Spleen (tissue), 13 donors: ENCODE measurements at places on chromosomes 5 and 9. TPM values are rescaled to one million over a fixed set of nuclear protein-coding genes. Genes with fewer than 3 reads are reported as not detected.

Gene NIM1K
- 0.34 TPM for total RNA-seq

GRCh38 chr5:148980731-148981130 lies 82.1 kb downstream of the SH3TC2 start:
- H3K4me1 ChIP-seq, result no peaks in the 10 kb centered on the region
- H3K36me3 ChIP-seq, result no peaks in the 10 kb centered on the region

DNA sequence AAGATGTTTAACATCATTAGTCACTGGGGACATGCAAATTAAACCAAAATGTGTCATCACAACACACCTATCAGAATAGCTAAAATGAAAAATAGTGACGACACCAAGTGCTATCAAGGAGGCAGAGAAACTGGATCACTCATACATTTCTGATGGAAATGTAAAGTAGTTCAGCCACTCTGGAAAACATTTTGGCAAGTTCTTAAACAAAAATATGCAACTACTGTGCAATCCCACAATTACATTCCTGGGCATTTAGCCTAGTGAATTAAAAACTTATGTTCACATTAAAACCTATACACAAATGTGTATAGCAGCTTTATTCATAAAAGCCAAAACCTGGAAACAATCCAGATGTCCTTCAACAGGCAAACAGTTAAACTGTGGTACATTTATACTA lies 53.1 kb downstream of the SVEP1 start:
- no peaks in the 10 kb centered on the region for H3K27me3 ChIP-seq
- no peak for DNase-seq
- H3K4me3 ChIP-seq, result no peak overlapping the region
- H3K4me1 ChIP-seq, result no peaks in the 10 kb centered on the region
- H3K36me3 ChIP-seq, result no peaks in the 10 kb centered on the region

Gene SYK
- 106 TPM for total RNA-seq

Gene PCDHA4
- total RNA-seq, result 0.28 TPM

GRCh38 chr9:114283551-114284111 lies 39.3 kb upstream of the ORM1 start:
- H3K4me3 ChIP-seq, result no peak overlapping the region
- DNase-seq, result peak; percentile 51
- H3K27ac ChIP-seq, result no peak overlapping the region
- no peaks in the 10 kb centered on the region for H3K36me3 ChIP-seq
- no peaks in the 10 kb centered on the region for H3K27me3 ChIP-seq

Gene HMMR
- 10.4 TPM for total RNA-seq

DNA sequence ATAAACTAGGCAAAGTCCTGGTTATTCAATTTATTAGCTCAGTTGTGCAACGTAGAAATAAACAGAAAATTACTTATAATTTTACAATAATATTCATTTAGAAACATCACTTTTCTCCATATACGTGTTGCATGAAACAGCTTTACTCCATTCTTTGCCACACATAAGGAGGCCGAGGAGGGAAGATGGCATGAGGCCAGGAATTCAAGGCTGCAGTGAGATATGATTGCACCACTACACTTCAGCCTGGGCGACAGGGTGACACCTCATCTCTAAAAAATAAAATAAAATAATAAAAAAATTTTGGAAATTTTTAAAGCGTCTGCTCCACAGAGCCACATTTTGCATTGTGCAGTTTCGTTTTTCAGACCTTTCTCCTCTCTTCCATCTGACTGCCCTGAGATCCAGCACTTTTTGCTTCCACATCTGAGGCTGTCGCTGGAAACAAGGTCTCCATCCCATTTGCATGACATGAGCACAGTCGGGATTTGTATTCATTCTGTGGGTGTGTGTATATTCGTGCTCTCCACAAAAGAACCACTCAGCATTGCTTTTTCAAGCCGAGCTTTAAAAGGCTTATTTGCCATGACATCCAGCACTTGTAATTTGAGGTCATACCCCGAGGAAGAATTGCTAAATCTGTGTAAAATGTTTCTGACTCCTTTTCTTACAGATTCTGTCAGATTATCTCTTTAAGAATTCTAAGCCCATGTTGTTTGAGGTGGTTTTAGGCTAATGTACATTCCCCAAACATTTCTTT lies 98.6 kb upstream of the MSX2 start:
- no peaks in the 10 kb centered on the region for H3K4me1 ChIP-seq
- no peak overlapping the region for H3K4me3 ChIP-seq
- H3K36me3 ChIP-seq, result no peaks in the 10 kb centered on the region
- DNase-seq, result no peak

- H3K4me1 ChIP-seq, result peaks cover 6% of the 10 kb centered on the region
- no peaks in the 10 kb centered on the region for H3K27me3 ChIP-seq
- H3K36me3 ChIP-seq, result no peaks in the 10 kb centered on the region
- H3K4me3 ChIP-seq, result no peak overlapping the region
- DNase-seq, result no peak
These were observed 100.9 kb downstream of the DPYSL3 start for GRCh38 chr5:147408980-147409379.

- H3K36me3 ChIP-seq, result no peaks in the 10 kb centered on the region
- DNase-seq, result no peak
- H3K27me3 ChIP-seq, result no peaks in the 10 kb centered on the region
- no peaks in the 10 kb centered on the region for H3K4me1 ChIP-seq
- no peak overlapping the region for H3K27ac ChIP-seq
These were observed 258.8 kb upstream of the RFX3 start for GRCh38 chr9:3784641-3785040.

DNA sequence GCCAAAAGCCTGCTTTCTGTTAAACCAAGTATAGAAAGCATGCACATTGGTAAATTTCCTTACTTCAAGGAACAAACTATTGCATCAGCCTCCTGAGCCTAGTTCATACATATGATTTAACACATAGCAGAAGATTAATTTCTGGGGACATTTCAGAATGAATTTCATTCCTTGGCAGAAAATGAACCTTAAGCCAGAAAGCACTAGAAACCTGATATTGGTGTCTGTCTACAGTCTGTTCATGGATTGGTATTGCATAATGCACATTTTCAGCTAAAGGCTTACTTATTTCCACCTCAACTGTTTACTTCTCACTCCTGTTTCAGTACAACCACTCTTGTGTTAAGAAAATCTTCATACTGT lies 1471.8 kb upstream of the NUDT12 start:
- H3K27me3 ChIP-seq, result no peaks in the 10 kb centered on the region
- no peak overlapping the region for H3K4me3 ChIP-seq
- DNase-seq, result no peak
- H3K27ac ChIP-seq, result no peak overlapping the region
- H3K36me3 ChIP-seq, result no peaks in the 10 kb centered on the region
- no peaks in the 10 kb centered on the region for H3K4me1 ChIP-seq

Gene ABITRAM
- 8.6 TPM for total RNA-seq

GRCh38 chr5:74798977-74799911 lies 32.2 kb downstream of the NSA2 start:
- no peaks in the 10 kb centered on the region for H3K27me3 ChIP-seq
- H3K4me1 ChIP-seq, result no peaks in the 10 kb centered on the region
- no peak for DNase-seq
- no peak overlapping the region for H3K27ac ChIP-seq
- H3K36me3 ChIP-seq, result peaks cover 10% of the 10 kb centered on the region

Gene OR4F3
- total RNA-seq, result 1.3 TPM

- H3K4me3 ChIP-seq, result no peak overlapping the region
- H3K27ac ChIP-seq, result no peak overlapping the region
These were observed 50.0 kb downstream of the HRH2 start for GRCh38 chr5:175707751-175708375.

GRCh38 chr5:33367416-33367815 lies 73.3 kb upstream of the TARS1 start:
- no peak overlapping the region for H3K27ac ChIP-seq
- H3K4me1 ChIP-seq, result peaks cover 24% of the 10 kb centered on the region
- no peak overlapping the region for H3K4me3 ChIP-seq
- H3K27me3 ChIP-seq, result no peaks in the 10 kb centered on the region
- no peaks in the 10 kb centered on the region for H3K36me3 ChIP-seq

Gene GFPT2
- 2.0 TPM for total RNA-seq

GRCh38 chr5:5492087-5492933 lies 69.8 kb downstream of the ICE1 start:
- H3K36me3 ChIP-seq, result peaks cover 9% of the 10 kb centered on the region
- H3K27ac ChIP-seq, result no peak overlapping the region
- no peak for DNase-seq
- no peaks in the 10 kb centered on the region for H3K27me3 ChIP-seq
- H3K4me3 ChIP-seq, result no peak overlapping the region

GRCh38 chr5:64691291-64691690 lies 988 bp downstream of the SHISAL2B start:
- H3K4me3 ChIP-seq, result no peak overlapping the region
- H3K27ac ChIP-seq, result no peak overlapping the region
- H3K27me3 ChIP-seq, result peaks cover 12% of the 10 kb centered on the region
- peaks cover 8% of the 10 kb centered on the region for H3K4me1 ChIP-seq
- DNase-seq, result no peak

Gene PTGER4
- 32.9 TPM for total RNA-seq

- no peak overlapping the region for H3K4me3 ChIP-seq
- peaks cover 5% of the 10 kb centered on the region for H3K4me1 ChIP-seq
- no peaks in the 10 kb centered on the region for H3K27me3 ChIP-seq
- no peak for DNase-seq
- H3K36me3 ChIP-seq, result no peaks in the 10 kb centered on the region
- no peak overlapping the region for H3K27ac ChIP-seq
These were observed 100.5 kb upstream of the SPATA31D4 start for GRCh38 chr9:81827616-81828296.

Gene HSPA9
- total RNA-seq, result 108 TPM

- no peak overlapping the region for H3K4me3 ChIP-seq
- H3K4me1 ChIP-seq, result no peaks in the 10 kb centered on the region
- no peak for DNase-seq
- no peaks in the 10 kb centered on the region for H3K27me3 ChIP-seq
These were observed 232.6 kb downstream of the KIAA0825 start for GRCh38 chr5:94385767-94386166.

Gene ANKRD31
- total RNA-seq, result 0.29 TPM

Gene PROB1
- total RNA-seq, result 3.2 TPM

- peaks cover 38% of the 10 kb centered on the region for H3K36me3 ChIP-seq
- H3K4me1 ChIP-seq, result peaks cover 98% of the 10 kb centered on the region
- no peaks in the 10 kb centered on the region for H3K27me3 ChIP-seq
- peak; percentile 71 for DNase-seq
- peak overlapping the region; percentile 1 for H3K4me3 ChIP-seq
- H3K27ac ChIP-seq, result peak overlapping the region; percentile 80
These were observed 41.7 kb downstream of the B4GALT1 start for GRCh38 chr9:33125461-33125860.
